CD8-positive, alpha-beta memory T cell (primary cell): ENCODE measurements at places on chromosomes 2 and 18. TPM values are rescaled to one million over a fixed set of nuclear protein-coding genes. Genes with fewer than 3 reads are reported as not detected.
A peak's percentile ranks its signal among the peaks of the same experiment; 100 is the strongest.

DNA sequence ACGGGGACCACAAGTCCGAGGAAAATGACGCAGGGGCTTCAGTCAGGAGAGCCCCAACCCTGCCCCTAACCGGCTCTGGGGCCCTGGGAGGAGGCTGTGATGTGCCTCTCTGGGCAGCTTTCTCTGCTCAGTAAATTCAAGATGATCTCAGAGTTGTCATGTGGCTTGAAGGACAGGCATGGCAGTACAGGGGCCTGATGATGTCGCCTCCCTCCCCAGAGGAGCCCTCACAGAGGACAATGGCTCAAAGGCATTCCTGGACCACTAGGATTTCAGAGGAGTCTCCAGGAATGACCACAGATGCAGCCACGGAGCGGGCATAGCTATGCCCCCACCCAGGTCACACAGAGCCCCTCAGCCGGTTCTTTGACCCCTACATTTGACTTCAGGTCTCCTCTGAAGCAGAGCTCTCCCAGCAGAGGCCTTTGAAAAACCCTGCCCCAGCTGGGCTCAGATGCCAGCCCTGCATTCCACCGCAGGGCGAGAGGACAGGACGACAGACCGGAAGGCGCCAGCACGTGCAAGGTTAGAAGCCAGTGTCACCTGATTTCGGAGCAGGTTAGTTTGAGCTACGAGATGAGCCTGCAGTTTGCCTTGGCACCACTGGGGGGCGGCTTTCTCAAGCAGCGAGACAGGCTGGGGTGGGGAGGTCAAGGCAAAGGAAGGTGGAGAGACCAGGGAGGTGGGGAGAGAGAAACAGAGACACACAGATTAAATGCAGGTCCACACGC lies 39.2 kb downstream of the BIN1 start:
- no peak overlapping the region for H3K4me3 ChIP-seq
- H3K27ac ChIP-seq, result peak overlapping the region; percentile 16
- H3K36me3 ChIP-seq, result peaks cover 17% of the 10 kb centered on the region
- H3K4me1 ChIP-seq, result peaks cover 17% of the 10 kb centered on the region

SERPINB2 gene
- total RNA-seq, result 1.7 TPM

GRCh38 chr2:58686776-58687175 lies 445.7 kb upstream of the FANCL start:
- no peaks in the 10 kb centered on the region for H3K4me1 ChIP-seq
- no peaks in the 10 kb centered on the region for H3K27me3 ChIP-seq
- H3K4me3 ChIP-seq, result no peak overlapping the region
- H3K36me3 ChIP-seq, result no peaks in the 10 kb centered on the region
- H3K27ac ChIP-seq, result no peak overlapping the region

GRCh38 chr2:80473796-80474195 lies 169.2 kb upstream of the LRRTM1 start:
- no peak for DNase-seq
- no peak overlapping the region for H3K4me3 ChIP-seq
- H3K4me1 ChIP-seq, result no peaks in the 10 kb centered on the region
- H3K27ac ChIP-seq, result no peak overlapping the region
- no peaks in the 10 kb centered on the region for H3K36me3 ChIP-seq

GRCh38 chr2:218257390-218257981 lies 3.3 kb upstream of the GPBAR1 start:
- H3K27me3 ChIP-seq, result no peaks in the 10 kb centered on the region
- H3K4me1 ChIP-seq, result peaks cover 10% of the 10 kb centered on the region
- H3K4me3 ChIP-seq, result no peak overlapping the region
- peaks cover 26% of the 10 kb centered on the region for H3K36me3 ChIP-seq
- peak overlapping the region; percentile 12 for H3K27ac ChIP-seq

- no peak for DNase-seq
- H3K4me3 ChIP-seq, result no peak overlapping the region
- H3K4me1 ChIP-seq, result no peaks in the 10 kb centered on the region
- no peaks in the 10 kb centered on the region for H3K27me3 ChIP-seq
Measured at GRCh38 chr18:73549236-73549635, 598.4 kb downstream of the FBXO15 start.

GRCh38 chr2:225008179-225008856 lies 34.0 kb downstream of the DOCK10 start:
- no peak for DNase-seq
- H3K4me1 ChIP-seq, result peaks cover 55% of the 10 kb centered on the region
- no peaks in the 10 kb centered on the region for H3K27me3 ChIP-seq
- no peak overlapping the region for H3K27ac ChIP-seq
- H3K36me3 ChIP-seq, result no peaks in the 10 kb centered on the region

SAG gene
- not detected for total RNA-seq
